Activated CD4-positive, alpha-beta T cell treated with anti-CD3 and anti-CD28 coated beads for 36 hours (primary cell): ENCODE measurements at places on chromosomes 3 and 15. TPM values are rescaled to one million over a fixed set of nuclear protein-coding genes. Genes with fewer than 3 reads are reported as not detected.
A peak's percentile ranks its signal among the peaks of the same experiment; 100 is the strongest.

DNA sequence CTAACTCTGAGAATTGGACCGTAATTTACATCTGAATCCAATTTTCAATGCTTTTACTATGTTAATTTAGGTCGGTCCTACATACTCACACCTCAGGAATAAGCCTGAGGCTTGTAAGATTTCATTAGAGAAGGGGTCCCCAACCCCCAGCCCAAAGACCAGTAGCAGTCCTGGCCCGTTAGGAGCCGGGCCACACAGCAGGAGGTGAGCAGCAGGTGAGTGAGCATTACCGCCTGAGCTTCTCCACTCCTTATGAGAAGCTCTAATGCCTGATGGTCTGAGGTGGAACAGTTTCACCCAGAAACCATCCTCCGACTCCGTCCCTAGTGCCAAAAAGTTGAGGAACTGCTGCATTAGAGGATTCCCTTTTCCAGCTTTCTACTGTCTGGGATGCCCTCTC lies 757.3 kb downstream of the SI start:
- no peak overlapping the region for H3K4me3 ChIP-seq
- H3K27ac ChIP-seq = no peak overlapping the region
- H3K36me3 ChIP-seq = no peaks in the 10 kb centered on the region

DNA sequence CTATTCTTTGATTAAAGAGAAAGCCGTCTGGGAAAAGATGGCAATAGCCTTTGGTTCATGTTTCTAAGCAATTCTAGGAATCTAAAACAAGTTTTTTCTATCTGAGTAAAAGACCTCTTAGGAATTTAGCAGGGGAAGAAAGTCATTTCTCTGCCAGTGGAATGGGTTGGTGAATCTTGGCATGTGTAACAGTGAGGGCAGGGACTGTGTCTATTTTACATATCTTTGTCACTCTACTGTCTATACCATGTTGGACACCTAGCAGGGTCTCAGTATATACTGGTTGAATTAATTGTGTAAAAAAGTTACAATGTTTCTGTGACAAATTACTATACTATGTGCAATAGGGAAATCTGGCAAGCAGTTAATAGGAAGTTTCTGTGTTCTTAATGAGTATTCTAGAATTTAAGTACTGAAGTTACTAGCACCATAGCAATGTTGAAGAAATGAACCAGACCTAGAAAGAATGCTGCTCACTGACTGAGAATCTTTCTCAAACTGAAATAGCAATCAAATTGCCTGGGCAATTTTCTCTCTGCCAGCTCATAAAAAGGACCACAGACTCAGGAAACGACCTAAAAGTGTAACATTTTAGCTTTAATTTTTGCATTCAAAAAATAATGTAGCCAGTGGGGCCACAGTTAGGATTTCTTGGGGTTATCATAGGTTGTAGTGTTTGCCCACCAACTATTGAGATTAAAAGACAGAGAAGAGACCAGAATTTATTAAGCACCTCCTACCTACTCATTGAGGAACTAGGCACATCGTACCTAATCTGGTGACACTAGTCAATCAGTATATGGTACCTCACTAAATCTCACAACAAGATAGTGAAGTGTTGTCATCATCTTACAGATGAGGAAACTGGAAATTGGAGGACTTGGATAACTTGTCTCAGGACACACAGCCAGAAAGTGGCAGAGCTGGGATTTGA lies 56.2 kb upstream of the LEKR1 start:
- H3K27me3 ChIP-seq = peaks cover 2% of the 10 kb centered on the region
- no peak overlapping the region for H3K27ac ChIP-seq
- no peaks in the 10 kb centered on the region for H3K4me1 ChIP-seq
- no peak overlapping the region for H3K4me3 ChIP-seq
- H3K36me3 ChIP-seq = no peaks in the 10 kb centered on the region
- no peak for DNase-seq

The MESP2 gene
- 0.14 TPM for total RNA-seq

The SI gene
- not detected for total RNA-seq

DNA sequence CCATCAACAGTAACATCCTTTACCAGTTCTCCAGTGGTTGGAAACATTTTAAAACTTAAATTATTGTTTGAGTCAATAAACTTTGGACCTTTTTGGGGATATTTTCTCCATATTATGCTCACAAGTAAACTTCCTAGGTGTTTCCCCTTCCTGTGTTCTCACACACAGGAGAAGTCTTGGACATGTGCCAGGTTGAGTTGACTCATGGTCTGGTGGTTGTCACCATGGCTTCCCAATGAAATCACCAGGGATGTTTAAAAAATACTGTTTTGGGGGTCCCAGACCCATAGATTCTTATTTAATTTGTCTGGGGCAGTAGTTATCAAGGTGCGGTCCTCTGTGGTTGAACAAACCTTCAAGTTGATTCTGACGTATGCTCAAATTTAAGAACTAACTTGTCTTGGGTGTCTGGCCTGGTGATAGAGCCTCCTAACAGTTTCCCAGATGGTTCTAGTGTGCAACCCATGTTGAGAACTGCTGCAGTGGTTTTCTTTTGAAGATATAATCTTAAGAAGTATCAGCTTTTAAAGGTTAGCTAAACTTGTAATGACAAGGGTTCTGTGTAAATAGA lies 291.8 kb downstream of the EDEM1 start:
- H3K4me3 ChIP-seq = no peak overlapping the region
- peaks cover 1% of the 10 kb centered on the region for H3K27me3 ChIP-seq
- H3K36me3 ChIP-seq = no peaks in the 10 kb centered on the region
- peak; percentile 24 for DNase-seq
- H3K27ac ChIP-seq = no peak overlapping the region
